Bronchial smooth muscle cell (primary cell): ENCODE measurements at places on chromosomes 4 and X. TPM values are rescaled to one million over a fixed set of nuclear protein-coding genes. Genes with fewer than 3 reads are reported as not detected.

Gene SATL1
- total RNA-seq, result not detected in 2 replicates

Gene PAGE5
- not detected in 2 replicates for total RNA-seq

Gene FRG2
- not detected in 2 replicates for total RNA-seq

Gene TXK
- 0.16 TPM in 1 of 2 replicates, not detected in the other for total RNA-seq

Gene NSUN7
- not detected in 2 replicates for total RNA-seq

Gene IQSEC2
- 5.0 and 7.7 TPM in 2 replicates for total RNA-seq

Gene HOPX
- total RNA-seq, result 0.34 and 10.4 TPM in 2 replicates

Gene MAGEE2
- total RNA-seq, result not detected in 2 replicates

Gene NKX3-2
- 0.60 and 2.4 TPM in 2 replicates for total RNA-seq

Gene XAGE1A
- not detected in 2 replicates for total RNA-seq

Gene TIGD4
- 0.16 and 0.26 TPM in 2 replicates for total RNA-seq

Gene CYTL1
- total RNA-seq, result 0.47 TPM in 1 of 2 replicates, not detected in the other

Gene KCND1
- total RNA-seq, result 1.6 and 4.3 TPM in 2 replicates
